Naive thymus-derived CD4-positive, alpha-beta T cell (primary cell): ENCODE measurements at places on chromosomes 7 and 10. TPM values are rescaled to one million over a fixed set of nuclear protein-coding genes. Genes with fewer than 3 reads are reported as not detected.

DNA sequence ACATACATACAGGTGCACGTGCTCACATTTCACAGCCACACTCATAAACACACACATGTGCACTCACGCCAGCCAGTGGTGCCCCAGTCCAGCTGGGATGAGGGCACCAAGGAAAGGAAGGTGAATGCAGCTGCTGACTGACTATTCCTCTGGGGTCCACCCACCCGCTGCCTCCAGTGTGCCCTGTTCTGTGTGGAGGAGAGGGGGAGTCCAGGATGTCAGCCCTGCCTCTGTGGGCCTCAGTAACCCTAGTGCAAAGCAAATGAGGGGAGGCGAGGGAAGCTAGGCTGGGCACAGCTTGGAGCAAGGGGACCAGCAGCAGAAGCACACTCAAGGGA, 57.6 kb downstream of the YKT6 start:
- DNase-seq: no peak

Gene AASS
- 4.1 TPM for total RNA-seq

- no peak for DNase-seq
Measured at GRCh38 chr7:981793-982510, 1.0 kb upstream of the CYP2W1 start.

- DNase-seq: no peak
Measured at GRCh38 chr10:133467286-133467911, 13.7 kb downstream of the SCART1 start.

Gene CROT
- 13.3 TPM for total RNA-seq

Gene MYPN
- not detected for total RNA-seq
